ENCODE measurements at places on chromosomes 2 and 18. TPM values are rescaled to one million over a fixed set of nuclear protein-coding genes. Genes with fewer than 3 reads are reported as not detected.

DNA sequence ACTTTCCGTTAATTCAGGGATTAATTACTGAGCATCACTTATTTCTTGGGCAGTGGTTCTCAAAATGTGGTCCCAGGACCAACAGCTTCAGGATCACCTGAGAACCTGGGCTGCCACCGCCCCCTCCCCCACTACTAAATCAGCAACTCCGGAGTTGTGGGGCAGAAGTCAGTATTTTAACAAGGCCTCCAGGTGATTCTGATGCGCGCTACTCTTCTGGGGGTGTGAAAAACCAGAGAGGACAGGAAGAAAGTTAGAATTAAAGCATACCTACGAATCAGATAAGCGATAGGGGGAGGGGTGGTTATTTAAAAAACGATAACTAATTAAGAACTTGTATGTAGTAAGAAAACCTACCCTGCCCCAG lies 319 bp downstream of the ZSCAN30 start:
- no peak for DNase-seq

Gene LIMS2
- total RNA-seq = 0.26 TPM

GRCh38 chr2:54372361-54372760 lies 83.8 kb upstream of the SPTBN1 start:
- no peak for DNase-seq

DNA sequence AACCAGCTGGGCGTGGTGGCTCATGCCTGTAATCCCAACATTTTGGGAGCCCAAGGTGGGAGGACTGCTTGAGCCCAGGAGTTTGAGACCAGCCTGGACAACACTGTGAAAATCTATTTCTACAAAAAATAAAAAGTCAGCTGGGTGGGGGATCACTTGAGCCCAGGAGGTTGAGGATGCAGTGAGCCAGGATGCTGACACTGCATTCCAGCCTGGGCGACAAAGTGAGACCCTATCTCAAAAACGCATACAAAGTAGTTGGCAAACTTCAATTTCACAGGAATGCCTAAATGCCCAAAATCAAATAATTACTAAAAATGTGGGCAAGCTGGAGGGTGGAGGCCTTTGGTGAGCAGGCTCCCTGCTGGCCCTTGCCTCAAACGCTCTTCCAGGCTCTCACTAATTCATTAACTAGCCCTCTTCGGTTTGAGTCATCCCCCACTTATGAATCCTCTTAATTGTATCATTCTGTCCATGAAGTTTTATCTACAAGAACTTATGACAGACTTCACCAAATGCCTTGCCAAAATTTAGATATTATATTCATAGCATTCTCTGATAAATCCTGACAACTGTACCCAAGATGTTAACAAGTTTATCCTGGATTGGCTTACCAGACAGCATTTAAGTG lies 68.7 kb upstream of the ZFP36L2 start:
- no peak for DNase-seq

DNA sequence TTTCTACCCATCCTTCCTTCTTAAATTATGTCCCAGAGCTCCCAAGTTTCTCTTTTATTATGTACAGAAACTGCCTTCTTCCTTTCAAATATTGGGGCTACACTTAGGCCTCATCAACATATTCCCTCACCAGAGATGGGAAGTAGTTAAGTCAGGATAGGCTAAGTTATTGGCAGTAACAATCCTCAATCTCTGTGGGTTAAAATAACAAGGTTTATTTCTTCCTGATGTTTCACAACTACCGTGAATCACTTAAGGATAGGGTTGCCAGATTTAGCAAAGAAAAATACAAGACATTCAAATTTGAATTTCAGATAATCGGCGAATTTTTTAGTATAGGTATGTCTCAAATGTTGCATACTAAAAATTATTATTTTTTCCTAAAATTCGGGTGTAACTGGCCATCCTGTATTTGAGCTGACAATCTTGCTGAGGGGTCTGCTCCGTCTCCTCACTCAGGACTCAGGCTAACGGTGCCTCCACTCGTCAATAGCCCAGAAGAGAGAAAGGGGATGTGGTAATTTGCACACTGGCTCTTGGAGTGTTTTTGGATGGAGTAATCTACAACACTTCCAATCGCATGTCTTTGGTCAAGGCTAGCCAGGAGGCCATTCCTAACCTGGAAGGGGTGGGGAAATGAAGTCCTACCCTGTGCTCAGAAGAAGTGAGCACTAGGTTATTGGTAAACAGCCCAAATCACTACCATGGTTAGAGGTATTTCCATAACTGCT lies 91.7 kb downstream of the ACTR3 start:
- DNase-seq = no peak

DNA sequence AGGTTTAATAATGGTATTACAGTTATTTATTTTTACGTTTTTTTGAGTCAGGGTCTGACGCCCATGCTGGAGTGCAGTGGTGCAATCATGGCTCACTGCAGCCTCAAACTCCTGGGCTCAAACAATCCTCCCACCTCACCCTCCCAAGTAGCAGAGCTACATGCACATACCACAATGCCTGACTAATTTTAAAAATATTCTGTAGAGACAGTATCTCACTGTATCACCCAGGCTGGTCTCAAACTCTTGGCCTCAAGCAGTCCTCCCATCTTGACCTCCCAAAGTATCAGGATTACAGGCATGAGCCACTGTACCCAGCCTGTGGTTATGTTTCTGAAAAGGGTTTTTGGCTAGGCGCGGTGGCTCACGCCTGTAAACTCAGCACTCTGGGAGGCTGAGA lies 120.8 kb downstream of the ESCO1 start:
- DNase-seq = peak; percentile 43

Gene IL1F10
- total RNA-seq = not detected

DNA sequence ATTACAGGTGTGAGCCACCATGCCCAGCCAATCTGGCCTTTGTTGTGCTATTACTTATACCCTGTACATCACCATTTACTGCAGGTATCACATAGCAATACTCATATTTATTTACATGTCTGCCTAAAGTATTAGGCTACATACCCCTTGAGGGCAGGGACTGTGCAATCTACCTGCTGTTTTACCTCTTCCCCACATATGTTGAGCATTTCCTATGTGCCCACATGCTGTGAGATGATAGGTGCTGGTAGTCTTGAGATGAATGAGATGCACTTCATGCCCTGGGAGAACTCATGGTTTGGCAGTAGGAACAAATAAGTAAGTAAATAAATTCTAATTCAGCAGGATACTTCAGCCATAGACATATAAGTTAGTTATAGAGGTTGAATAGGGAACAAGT lies 59.2 kb downstream of the TTC39C start:
- no peak for DNase-seq

Gene NHEJ1
- 22.6 TPM for total RNA-seq
